ENCODE measurements at places on chromosomes 12 and 14.
A peak's percentile ranks its signal among the peaks of the same experiment; 100 is the strongest.

DNA sequence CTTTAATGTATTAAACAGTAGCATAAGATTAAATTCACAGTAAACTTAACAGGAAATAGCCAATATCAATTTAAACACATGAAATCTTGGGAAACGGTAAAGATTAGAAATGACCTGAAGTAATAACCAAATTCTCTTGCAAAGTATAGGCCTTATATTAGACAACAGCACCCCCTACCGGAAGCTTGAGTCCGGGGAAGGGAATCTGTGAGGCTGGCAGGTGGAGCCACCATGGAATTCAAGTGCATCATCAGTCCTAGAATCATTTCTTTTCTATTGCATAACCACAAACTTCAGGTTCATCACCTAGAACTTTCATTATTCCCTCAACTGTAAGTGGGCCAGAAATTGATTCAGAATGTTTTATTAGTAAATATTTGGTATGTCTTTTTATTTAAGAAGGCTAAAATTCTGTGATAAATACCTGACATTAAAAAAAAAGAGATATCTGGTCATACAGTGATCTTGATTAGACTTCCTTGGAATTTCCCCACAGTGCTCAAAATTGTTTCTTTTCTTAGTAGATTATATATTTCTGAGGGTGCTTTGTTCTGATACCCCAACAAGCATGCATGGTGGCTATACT lies 48.6 kb downstream of the AP5M1 start:
- DNase-seq: peak; percentile 53

GRCh38 chr12:6323340-6323994 lies 13.0 kb downstream of the PLEKHG6 start:
- no peak for DNase-seq

DNA sequence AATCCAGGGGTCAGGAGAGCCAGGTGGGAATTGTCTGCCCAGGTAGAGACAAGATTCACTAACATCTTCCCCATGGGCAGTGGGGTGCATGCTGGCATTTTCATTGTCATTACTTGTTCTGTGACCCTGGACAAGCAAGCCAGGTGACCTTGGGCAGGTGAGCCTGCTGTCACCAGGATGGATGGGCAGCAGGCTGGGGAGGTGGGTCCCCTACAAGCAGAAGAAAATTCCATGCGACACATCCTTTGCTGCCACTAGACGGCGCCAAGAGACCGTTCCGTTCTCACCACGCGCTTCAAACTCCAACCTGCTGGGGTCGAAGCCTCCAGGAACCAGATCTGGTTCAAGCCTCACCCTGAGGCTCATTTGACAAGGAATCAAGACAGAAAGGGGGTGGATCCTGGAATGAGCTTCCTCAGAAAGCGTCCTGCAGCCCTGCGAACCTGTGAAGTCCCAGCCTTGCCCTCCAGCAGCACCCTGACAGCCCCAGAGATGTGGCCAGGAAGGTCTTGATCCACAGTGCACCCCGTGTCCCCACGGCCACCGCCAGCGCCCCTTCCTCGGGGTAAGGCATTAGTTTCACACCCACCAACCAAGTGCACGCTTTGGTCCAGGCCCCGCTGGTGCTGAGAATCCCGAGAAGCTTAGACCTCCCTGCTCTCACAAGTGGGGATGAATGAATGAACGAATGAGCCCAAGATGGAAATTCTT lies 3.2 kb upstream of the DYNC1H1 start:
- DNase-seq: peak; percentile 48

GRCh38 chr12:85279449-85280164 lies 413 bp upstream of the ALX1 start:
- no peak for DNase-seq

GRCh38 chr12:125113263-125113662 lies 48.0 kb downstream of the AACS start:
- DNase-seq: no peak

DNA sequence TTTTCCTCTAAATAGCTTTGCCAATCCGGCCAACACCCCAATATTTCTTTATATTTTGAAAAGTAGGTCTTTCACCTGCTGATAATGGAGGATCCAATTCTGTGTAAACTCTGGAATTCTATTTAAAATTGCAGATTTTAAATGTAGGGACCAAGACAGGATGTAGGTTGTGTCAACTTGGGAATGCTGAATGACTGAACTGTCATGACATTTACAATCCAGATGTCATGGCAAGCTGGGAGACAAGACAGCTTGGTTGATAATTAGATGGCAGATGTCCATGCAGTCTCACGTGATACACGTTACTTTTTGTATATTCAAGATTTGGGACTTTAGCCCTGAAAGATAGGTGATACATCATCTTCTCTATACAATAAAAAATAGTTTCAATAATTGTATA lies 477.2 kb downstream of the DIO2 start:
- DNase-seq: no peak
